ENCODE measurements at places on chromosomes 6 and 20. TPM values are rescaled to one million over a fixed set of nuclear protein-coding genes. Genes with fewer than 3 reads are reported as not detected.

CSNK2B gene
- total RNA-seq: 96.3 TPM

CABLES2 gene
- 10.7 TPM for total RNA-seq

DNA sequence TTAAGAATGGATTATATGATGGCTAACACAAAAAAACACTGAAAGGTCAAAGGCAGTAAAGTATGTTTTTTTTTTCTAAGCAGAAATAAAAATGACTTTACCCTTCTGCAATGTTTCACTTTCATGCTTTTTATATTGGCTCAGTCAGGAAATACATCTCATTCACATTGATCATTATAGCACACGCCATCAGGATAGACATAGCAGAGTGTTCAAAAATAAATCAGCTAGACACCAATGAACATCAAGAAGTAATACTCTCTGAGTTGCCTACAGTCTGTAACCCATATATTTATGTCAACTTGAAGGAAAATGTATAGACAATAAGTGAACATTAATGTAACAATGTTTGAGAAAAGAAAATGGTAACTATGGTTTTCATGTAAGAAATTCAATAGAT lies 535.2 kb upstream of the EPHA7 start:
- no peak for DNase-seq

GRCh38 chr6:123524781-123525180 lies 112.0 kb downstream of the TRDN start:
- no peak for DNase-seq

FAM209B gene
- not detected for total RNA-seq

SLC25A27 gene
- 25.6 TPM for total RNA-seq

PRPH2 gene
- 0.70 TPM for total RNA-seq

DNA sequence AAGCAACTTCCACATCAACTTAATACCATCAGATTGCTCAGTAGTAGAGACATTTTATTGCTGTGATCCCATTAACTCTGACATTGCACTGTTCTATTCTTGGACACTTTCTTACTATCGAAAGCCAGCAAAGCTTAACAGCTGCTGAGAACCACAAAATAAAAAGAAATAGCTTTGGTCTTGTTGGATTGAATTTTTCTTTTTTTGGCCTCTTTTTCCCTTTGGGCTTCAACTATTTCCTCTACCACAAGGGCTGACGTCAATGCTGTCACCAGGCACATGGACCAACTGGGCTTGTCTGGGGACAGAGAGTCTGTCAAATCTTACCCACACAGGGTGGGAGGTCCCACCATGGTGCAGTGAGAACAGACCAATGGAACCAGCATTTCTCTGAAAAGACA lies 63.4 kb upstream of the ENPP5 start:
- DNase-seq: no peak

- peak; percentile 91 for DNase-seq
These were observed at the start of gene BCL2L1 for GRCh38 chr20:31722257-31723068. Gene BCL2L1, minus strand, starts transcription at chr20:31722868. Its CDS starts 650 bp downstream, at chr20:31722218.

DNA sequence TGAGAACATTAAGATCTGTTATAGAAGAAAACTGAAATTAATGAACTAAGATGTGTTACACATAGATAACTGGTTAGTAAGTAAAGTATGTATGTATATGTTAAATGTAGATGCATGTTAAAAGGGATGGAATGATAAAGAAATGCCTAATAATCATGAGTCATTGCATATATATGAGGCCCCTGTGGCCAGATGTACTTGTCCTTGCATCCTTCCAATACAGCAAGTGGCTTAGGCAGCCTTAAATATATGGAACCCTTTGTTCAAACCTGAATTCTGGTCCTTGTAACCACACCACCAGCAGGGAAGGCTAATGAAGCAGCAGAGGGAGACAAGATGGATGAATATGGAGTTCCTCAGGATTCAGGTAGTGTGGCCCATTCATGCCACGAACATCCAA lies 9.8 kb upstream of the AKAP7 start:
- DNase-seq: no peak

TBX18 gene
- total RNA-seq: 4.6 TPM

GRCh38 chr6:1705630-1706029 lies 95.9 kb downstream of the FOXC1 start:
- no peak for DNase-seq

DNA sequence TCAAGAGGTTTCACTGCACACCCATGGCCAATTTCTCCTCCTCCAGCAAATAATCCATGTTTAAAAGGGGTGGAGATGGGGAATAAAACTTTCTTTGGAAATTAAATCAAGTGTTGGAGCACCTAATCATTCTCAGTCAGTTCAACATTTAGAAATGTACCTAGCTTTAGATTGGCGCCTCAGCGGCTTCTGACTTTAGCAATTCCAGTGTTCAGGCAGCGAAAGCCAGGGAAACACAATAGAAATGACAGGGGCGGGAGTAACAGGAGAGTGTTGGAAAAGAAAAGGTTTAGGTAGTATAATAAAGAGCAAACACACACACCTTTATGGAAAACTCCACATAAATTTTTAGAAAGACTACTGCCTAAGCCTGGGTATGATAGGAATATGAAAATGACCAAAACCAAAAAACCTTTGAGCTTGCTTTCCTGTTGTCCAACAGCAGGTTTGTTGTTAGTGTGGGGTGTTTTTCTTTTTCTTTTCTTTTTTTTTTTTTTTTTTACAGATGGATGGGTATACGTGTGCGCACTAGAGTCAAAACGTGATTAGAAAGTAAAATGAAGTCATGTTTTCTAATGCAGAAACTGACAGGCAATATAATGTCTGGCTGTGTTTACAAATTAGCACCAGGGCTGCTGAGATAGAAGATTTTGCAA lies 7.7 kb downstream of the TFAP2A start:
- DNase-seq: no peak

- DNase-seq: no peak
These were observed 11.5 kb upstream of the TREML4 start for GRCh38 chr6:41216616-41217015.
